Stimulated activated CD8-positive, alpha-beta memory T cell treated with anti-CD3 and anti-CD28 coated beads, Interleukin-4, amount 100 ng/mL, for 1 hour (primary cell): ENCODE measurements at places on chromosomes 3 and 15.

DNA sequence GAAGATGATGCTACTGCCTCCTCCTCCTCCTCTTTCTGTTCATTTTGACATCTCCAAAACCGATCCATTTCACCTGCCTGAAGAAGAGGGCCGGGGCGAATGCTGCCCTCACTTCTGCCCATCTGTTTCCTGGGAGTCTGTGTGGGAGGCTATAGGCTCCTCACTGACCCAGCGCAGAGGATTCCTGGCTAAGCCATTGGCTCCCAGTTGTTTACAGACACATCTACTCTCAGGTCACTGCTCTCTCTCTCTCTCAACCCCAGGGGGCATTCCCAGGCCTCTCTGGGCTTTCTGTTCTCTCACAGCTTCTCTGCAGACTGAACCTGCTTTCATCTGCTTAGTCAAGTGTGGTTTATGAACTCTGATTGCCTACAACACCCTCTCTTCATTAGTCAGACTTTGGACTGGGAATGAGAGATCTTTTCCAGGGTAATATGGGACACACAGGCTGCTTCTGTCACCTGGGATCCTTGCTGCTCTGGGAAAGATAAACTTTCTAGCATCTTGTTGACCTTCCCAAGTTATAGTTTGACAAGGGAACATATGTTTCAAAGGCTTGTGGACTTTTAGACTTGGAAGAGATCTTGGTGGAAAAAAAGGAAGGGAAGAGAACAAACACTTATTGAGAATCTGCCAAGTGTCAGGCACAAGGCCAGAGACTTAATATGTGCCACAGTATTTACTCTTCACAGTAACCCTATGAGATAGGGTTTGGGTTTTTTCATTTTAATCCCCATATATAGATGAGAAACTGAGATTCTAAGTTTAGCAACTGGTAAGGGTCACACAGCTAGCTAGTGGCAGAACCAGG is 30.2 kb upstream of the USP3 start:
- DNase-seq = no peak

- DNase-seq = no peak
Observed at GRCh38 chr3:196227121-196227561, 10.8 kb downstream of the SLC51A start.

DNA sequence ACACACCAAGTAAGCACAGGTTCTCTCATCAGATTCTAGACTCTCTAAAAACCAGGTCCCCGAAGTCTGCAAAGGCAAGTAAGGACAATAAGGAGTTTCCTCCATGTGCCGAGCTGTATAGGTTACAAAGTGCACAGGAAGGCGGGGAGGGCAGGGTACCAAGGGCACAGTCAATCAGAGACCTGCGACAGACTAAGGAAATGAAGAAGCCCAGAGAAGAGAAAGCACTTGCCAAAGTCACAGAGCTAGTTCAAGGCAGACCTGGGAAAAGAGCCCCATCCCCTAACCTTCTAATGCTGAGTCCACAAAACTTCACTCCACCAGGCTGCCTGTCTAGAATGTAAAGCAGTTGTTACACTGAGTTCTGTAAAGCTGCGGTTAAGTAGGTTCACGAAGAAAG is 1.7 kb downstream of the SEC13 start:
- no peak for DNase-seq

DNA sequence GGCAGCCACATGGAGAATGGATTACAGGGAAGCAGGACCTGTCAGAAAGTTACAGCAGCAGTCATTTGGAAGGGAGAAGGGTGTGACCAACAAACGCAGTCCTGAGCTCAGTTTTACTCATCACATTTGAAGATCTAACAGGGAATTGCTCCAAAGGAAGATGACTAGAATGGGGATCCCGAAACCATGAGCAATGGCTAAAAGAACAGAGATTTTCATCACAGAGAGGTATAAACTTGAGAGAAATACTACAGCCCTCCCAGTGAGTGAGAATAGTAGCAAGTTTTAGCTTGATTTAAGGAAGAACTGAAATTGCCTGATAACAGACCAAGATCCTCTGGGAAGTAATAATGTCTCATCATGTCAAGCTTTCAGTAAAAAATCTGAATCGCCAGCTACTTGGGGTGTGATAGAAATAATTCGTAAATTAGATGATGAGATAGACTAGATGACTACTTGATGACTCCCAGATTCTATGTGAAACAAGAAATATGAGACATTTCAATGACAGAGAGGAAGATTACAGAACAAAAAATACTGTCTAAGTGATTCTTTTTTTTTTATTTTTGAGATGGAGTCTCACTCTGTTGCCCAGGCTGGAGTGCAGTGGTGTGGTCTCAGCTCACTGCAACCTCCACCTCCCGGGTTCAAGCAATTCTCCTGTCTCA is 16.9 kb downstream of the CD47 start:
- DNase-seq = no peak

DNA sequence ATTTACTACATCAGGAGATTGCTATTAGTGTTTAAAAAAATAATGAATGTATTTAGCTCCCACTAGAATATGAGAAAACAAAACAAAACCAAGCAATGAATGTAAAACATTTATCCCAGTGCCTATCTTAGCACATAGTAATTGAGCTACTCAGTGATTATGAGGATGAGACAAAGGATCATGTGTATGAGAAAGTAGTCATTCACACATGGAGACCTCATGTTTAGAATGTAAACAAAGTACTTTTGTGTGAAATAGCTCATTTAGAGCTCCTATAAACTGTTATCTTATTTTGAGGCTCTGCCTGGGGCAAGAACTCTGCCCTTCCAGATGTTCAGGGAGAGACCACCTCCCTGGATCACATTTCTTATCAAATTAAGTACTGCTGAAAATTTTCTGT is 236.8 kb downstream of the LRRN1 start:
- no peak for DNase-seq

DNA sequence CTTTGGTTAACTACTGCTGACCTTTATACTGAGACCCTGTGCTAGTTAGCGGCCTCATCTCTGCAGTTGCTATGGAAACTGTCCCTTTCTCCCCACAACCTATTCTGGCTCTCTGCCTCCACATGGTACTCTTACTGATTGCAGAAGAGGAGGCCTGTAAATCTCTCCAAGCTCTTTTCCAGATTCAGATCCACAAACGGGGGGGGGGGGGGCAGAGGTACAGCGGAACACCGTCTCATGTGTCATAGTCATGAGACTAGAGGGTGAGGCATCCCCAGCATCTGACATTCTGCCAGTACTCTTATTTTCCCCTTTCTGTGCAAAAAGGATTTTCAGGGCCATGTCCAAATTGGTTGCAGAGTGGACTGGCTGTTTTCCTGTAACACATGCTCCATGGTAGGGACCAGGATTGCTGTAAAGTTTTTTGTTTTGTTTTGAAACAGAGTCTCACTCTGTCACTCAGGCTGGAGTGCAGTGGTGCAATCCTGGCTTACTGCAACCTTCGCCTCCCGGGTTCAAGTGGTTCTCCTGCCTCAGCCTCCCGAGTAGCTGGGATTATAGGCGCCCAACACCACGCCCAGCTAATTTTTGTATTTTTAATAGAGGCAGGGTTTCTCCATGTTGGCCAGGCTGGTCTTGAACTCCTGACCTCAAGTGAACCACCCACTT is 8.3 kb upstream of the MAP1A start:
- DNase-seq = no peak

GRCh38 chr15:90592131-90592881 is 62.6 kb downstream of the CRTC3 start:
- DNase-seq = no peak

- DNase-seq = no peak
Observed at GRCh38 chr15:34700891-34701427, 53.8 kb downstream of the GJD2 start.

GRCh38 chr3:117687096-117687495 is 977.5 kb downstream of the TUSC7 start:
- DNase-seq = no peak

GRCh38 chr15:51299187-51300015 is 39.0 kb downstream of the CYP19A1 start:
- DNase-seq = no peak

- no peak for DNase-seq
Observed at GRCh38 chr3:4398941-4399245, 68.2 kb downstream of the SUMF1 start.

- DNase-seq = no peak
Observed at GRCh38 chr3:33076952-33077351, 20.0 kb downstream of the GLB1 start.

- no peak for DNase-seq
Observed at GRCh38 chr3:97839944-97840343, 18.1 kb downstream of the CRYBG3 start.

DNA sequence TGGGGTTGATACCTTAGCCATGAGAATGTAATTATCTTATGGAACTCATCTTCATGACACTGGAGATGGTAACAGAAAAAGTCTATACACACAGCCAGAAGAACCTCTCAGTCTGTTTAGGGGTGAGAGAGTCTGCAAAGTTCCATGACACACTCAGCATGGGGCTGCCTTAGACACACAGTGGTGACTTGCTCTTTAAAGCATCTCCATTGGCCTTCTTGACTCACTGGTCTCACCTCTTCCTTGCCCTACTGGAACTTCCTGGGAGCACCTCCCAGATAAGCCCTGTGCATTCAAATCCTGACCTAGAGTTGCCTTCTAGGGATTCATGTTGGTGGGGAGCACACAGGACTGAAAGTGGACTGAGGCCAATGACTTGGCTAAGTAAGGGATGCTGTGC is 9.3 kb downstream of the MAGI1 start:
- DNase-seq = no peak

DNA sequence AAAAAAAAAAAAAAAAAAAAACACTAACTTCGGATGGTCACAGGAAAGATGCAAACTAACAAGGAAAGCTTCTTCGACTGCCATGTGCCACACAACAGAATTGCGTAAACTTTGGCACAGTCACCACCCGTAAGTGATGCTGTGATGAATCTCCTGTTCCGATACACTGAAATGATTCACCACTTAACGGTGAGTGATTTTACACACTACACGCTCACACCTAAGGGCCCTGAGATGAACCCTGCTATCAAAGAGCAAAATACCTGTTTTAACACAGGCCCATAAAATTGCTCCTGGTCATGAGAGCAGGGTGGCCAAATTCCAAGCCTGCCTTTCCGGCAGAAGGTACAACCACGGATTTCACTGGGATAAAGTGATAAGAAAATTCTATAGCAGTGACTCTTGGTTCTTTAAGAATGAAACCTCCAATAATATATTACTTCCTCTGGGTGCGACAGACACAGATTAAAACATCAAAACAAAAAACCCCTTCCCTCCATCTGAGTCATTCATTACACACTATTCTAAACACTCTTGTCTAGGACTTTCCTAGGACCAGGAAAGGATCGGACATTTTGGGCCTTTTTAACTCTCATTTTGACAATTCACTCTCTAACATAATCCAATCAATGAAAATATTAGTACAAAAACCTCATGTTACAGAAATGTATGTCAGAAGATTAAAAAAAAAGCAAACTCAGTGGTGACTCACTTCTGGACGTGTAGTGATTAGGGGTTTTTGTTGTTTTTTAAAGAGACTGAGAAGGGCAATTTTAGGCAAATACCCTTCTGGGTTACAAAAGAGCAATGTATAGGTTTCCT is 28.3 kb downstream of the LRIG1 start:
- no peak for DNase-seq

- no peak for DNase-seq
Observed at GRCh38 chr15:83858820-83859505, 205.0 kb downstream of the ADAMTSL3 start.

GRCh38 chr15:83066734-83067637 is at the start of gene BTBD1:
TSS of gene BTBD1 (minus strand) at chr15:83067252. CDS start at chr15:83067151, 101 bp downstream.
- DNase-seq = peak; percentile 54

DNA sequence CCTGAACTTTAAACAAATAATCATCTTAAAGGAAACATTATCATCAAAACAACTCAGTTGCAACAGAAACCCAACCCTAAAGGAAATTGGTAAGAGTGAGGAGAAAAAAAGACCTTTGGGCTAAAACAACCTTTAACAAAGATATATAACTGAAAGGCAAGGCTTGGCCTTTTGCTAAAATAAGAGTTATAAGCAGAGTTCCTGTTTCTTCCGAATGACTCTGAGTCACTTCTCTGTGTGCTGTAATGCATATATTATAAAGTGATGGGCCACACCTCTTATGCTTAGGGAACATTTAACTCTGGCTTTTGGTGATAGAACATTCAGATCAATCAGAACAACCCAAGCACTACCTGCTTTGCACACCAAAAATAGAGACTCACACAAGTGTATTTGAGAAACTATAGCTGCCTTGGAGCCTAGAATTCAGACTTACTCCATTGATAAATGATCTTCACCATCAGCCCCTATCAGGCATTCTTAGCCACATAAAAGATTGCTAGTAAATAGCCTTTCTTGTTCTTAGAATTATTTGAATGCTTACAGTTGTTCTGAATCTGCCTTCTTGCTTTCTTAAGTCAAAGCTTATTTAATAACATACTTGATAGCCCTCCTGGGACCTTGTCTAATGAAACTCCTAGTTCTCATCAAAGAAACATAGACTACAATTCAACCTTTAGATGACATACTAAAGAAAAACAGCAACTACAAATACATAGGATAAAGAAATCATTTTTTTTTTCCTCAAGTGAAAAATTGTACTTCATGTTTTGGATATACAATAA is 294.2 kb upstream of the SEMA6D start:
- DNase-seq = no peak

GRCh38 chr15:84914909-84915605 is 30.6 kb downstream of the SLC28A1 start:
- no peak for DNase-seq

- DNase-seq = no peak
Observed at GRCh38 chr3:98817547-98818041, 54.5 kb downstream of the ST3GAL6 start.

DNA sequence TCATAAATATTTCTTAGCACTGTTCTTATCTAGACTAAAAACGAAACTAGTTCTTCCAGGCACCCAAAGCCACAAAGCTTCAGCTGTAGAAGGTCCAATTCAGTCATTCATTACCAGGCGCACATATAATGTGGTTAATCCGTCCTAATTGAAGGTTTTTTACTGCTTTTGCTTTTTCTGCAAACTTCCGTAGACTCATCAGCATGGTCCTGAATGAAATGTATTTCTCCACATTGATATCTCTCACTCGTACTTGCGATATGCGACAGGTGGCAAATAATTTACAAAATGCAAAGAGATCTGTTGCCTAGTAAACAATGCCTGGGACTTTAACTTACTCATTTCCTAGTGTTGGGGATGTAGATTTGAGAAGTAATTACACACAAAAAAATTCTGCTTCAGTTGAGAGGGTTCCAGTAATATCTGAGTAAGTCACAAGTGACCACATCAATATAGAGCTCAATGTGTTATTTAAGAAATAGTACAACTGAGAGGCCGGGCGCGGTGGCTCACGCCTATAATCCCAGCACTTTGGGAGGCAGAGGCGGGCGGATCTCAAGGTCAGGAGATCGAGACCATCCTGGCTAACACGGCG is 75.0 kb upstream of the MBNL1 start:
- DNase-seq = no peak
